ENCODE measurements at places on chromosomes 3 and 15.

DNA sequence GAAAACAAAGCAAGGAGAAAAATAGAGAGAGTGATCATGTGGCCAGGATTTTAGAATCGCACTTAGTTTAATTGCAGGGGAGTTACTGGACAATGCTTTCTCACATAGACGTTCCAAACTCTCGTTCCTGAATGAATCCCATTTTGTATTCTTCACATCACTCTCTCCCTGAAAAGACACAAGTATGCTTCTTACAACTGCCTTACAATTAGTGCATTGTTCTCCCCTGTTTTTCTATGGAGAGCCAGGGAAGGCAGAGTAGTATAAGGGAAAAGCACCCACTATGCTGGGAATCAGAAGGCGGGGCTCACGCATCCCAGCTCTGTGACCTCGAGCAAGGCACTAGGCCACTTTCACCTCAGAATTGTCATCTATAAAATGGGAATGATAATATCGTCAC, 14.4 kb downstream of the TMOD2 start:
- no peak for DNase-seq

GRCh38 chr3:149004622-149005021, 13.3 kb downstream of the GYG1 start:
- no peak for DNase-seq

DNA sequence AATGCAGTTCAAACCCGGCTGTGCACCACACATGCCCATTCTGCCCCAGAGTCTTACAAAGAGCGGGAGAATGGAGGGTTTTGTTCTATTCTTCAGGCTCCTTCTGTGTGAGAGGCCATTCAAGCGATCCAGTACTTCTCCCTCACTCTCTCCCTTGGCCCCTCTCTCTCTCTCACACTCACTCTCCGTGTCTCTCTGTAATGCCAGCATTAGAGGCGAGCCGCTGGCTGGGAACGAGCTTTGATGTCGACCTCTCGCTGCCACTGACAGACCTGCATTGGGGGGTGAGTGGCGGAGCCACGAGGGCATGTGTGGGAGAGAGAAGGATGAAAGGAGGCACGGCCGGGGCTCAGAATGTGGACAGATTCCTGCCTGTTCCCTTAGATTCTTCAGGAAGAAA, 231.7 kb upstream of the ARRDC4 start:
- DNase-seq = no peak

- no peak for DNase-seq
These were observed 1292.6 kb downstream of the SI start for GRCh38 chr3:163785693-163786092.

GRCh38 chr15:81809543-81809942, 236.3 kb downstream of the MEX3B start:
- no peak for DNase-seq

DNA sequence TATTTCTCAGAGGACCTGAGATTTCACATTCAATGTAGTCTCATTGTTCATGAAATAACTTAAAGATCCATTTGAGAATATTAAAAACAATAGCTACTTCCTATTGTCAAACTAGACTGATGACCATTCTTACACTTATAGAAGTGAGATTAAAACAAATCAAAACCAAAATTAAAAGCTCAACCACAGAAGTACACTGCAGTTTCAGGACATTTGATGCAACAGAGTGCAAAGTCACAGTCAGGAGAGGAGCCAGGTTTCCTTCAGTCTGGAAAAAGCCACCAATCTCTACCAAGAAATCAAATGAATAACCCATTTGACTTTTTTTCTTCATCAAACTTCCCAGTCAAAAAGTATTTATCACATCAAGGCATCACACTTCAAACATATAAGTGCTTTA, 5.5 kb downstream of the CCPG1 start:
- no peak for DNase-seq

DNA sequence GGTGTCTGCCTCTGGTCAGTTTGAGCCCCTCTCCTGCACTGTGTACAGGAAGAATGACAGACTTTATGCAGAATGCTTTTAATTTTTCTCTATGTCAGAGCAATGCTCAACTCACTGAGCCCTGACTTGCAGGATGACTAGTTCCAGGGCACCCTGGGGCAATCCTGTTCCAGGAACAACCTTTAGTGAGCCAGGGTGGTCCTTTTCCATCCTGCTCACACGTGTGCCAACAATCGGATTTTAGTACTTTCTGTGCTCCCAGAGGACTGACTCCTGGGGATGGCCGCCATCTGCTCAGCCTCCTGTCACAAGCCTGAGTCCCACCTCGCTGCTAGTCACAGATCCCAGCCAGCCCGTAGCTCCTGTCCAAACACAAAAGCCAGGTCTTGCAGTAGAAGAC, 48.2 kb upstream of the ALDH1A3 start:
- no peak for DNase-seq

- no peak for DNase-seq
These were observed 360.4 kb upstream of the CDIN1 start for GRCh38 chr15:36218991-36219390.
